T-helper 1 cell treated with Interleukin-12 subunit alpha and Interleukin-12 subunit beta and Interleukin-4 antibody, amounts not matched to agents 30 ng/mL and 1 ng/mL, for 36 hours (primary cell): ENCODE measurements at places on chromosomes 2 and 18. TPM values are rescaled to one million over a fixed set of nuclear protein-coding genes. Genes with fewer than 3 reads are reported as not detected.

The PHLPP1 gene
- 7.5 and 8.1 TPM in 2 replicates for total RNA-seq

The MBD5 gene
- 45.8 and 53.2 TPM in 2 replicates for total RNA-seq

The TRIM54 gene
- 0.10 TPM in 1 of 2 replicates, not detected in the other for total RNA-seq

The IL1F10 gene
- total RNA-seq: not detected in 2 replicates

The DSG1 gene
- not detected in 2 replicates for total RNA-seq

The RUFY4 gene
- 3.2 and 3.3 TPM in 2 replicates for total RNA-seq

The ITGB6 gene
- not detected in 2 replicates for total RNA-seq

The DYNAP gene
- total RNA-seq: not detected in 2 replicates
